Activated CD8-positive, alpha-beta memory T cell treated with anti-CD3 and anti-CD28 coated beads, Interleukin-2, amount 10 ng/mL, durations not matched to agents 7 days and 5 days (primary cell): ENCODE measurements at places on chromosomes 16 and 17.

DNA sequence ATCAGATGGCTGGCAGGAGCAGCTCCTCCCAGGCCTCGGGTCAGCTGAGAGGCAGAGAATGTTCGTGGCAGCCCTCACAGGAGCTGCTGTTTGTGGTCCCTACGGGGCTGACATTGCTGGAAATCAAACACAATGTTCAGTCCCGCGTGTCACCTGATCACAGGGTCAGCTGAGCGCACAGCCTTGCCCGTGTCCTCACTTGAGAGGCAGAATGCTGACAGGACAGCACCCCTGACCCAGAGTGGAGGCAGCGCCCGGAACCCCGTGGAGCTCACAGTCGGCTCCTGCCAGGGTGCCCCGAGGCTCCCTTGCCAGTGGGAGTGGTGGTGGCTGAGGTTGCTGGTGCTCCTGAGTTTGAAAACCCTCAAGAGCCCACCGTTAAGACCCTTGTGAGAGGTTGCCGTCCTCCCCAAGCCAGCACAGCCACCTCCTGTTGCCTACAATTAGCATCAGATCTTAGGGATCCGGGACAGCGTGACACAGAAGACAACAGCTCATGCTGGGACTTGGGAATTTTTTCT lies 3.6 kb upstream of the CHMP6 start:
- DNase-seq = no peak

DNA sequence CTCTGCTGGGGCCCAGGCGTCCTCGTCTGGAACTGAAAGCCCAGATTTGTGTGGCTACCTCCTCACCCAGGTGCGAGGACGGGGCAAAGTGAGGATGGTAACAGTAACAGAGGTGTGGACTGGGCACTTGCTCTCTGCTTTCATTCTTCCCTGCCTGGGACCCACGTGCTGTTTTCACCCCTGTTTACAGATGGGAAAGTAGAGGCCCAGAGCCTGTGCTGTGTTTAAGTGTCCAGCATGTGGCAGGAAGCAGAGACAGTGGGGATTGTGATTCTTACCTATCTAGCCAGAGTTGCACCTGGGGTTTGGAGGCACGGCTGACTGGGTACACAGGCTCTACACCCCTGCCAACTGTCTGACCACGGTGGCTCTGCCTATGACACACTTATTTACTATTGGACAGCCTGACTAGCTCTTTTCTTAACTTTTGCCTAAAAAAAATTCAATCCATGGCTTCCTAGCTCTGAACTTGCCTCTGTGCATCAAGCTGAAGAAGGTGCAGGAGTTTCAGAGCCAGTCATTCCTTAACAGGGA lies 155.4 kb downstream of the CLEC16A start:
- DNase-seq = no peak

GRCh38 chr16:13866073-13866472 lies 53.9 kb upstream of the ERCC4 start:
- DNase-seq = peak; percentile 63

DNA sequence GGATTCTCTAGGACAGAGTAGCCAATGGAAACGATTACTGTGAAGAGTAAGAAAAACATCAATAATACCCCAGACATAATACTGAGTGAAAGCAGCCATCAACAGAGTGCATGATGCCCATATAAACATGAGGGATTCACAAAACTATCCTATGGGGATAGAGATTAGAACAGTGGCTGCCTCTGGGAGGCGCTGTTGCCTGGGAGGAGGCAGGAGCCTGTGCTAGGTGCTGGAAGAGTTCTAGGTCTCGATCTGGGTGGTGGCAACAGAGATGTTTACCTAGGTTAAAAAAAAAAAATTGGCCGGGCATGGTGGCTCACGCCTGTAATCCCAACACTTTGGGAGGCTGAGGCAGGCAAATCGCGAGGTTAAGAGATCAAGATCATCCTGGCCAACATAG lies 7.9 kb downstream of the FA2H start:
- no peak for DNase-seq

DNA sequence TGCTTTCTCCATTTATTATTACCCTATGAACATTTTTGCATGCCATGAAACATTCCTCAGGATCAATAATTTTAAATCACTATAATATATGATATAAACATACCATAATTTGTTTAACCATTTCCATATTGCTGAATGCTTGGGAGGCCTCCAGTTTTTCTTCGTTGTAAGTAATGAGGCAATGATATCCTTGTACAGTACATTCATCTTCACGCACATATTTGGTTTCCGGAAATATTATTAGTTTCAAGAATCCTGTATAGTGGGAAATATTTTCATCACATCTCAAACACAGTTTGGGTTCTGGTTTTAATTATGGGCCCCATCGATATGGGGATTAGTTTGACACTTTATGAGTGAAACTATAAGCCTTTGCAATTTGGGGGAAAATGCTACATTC lies 135.4 kb downstream of the HS3ST3B1 start:
- no peak for DNase-seq
